Effector memory CD4-positive, alpha-beta T cell (primary cell): ENCODE measurements at places on chromosomes 7 and 10.

- no peak for DNase-seq
Observed at GRCh38 chr10:113129117-113129516, 179.1 kb downstream of the TCF7L2 start.

GRCh38 chr7:64691831-64692230 is 25.9 kb downstream of the ZNF107 start:
- DNase-seq, result no peak

DNA sequence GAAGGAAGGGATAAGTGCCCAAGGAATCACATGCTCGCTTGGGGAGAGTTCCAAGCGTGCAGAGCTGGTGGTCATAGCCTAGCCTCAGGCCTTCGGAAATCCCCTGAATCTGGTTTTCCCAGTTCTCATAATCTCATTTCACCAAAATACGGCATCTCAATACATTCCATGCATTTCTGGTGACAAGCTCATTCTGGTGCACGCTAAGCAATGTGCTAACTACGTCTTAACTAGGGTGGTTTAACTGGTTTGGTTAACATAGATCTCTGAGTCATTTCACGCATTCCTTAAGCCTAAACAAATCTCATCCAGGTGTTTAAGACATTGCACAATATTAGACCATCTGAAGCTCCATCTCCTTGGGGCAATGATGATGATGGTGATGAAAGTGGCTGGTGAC is 72.9 kb upstream of the STEAP1B start:
- no peak for DNase-seq

GRCh38 chr10:20215547-20216152 is 399.4 kb downstream of the PLXDC2 start:
- no peak for DNase-seq

DNA sequence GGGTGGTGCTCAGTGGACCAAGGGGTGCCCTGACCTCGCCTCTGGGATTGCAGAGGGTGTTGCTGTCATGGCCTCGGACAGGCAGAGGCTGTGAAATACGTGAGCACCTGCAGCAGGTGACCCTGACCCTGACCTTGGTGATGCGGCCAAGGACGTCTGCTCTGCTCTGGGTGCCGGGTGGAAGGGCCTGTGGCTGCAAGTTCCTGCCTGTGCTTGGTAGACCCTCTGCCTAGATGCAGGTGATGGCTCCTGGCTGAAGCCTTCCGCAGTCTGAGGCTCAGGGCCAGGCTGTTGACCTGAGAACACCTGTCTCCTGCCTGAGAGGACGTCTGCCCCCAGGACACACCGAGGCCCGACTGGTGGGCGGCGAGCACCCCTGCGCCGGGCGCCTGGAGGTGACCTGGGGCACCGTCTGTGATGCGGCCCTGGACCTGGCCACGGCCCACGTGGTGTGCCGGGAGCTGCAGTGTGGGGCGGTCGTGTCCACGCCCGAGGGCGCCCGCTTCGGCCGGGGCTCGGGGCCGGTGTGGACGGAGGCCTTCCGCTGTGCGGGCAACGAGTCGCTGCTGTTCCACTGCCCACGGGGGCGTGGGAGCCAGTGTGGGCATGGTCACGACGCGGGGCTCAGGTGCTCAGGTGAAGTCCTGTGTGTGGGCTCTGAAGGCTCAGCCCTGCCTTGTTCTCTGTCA is 4.4 kb downstream of the SCART1 start:
- DNase-seq, result no peak

DNA sequence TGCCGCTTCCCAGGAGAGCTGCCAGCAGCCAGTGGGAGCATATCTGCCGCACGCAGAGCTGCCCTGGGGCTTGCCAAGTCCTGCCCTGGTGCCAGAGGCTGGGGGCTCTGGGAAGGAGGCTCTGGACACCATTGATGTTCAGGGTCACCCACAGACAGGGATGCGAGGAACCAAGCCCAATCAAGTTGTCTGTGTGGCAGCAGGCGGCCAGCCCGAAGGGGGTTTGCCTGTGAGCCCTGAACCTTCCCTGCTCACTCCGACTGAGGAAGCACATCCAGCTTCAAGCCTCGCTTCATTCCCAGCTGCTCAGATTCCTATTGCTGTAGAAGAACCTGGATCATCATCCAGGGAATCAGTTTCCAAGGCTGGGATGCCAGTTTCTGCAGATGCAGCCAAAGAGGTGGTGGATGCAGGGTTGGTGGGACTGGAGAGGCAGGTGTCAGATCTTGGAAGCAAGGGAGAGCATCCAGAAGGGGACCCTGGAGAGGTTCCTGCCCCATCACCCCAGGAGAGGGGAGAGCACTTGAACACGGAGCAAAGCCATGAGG is 94.6 kb downstream of the TACC2 start:
- DNase-seq, result no peak

- no peak for DNase-seq
Observed at GRCh38 chr10:72238392-72239175, 22.5 kb upstream of the ASCC1 start.

DNA sequence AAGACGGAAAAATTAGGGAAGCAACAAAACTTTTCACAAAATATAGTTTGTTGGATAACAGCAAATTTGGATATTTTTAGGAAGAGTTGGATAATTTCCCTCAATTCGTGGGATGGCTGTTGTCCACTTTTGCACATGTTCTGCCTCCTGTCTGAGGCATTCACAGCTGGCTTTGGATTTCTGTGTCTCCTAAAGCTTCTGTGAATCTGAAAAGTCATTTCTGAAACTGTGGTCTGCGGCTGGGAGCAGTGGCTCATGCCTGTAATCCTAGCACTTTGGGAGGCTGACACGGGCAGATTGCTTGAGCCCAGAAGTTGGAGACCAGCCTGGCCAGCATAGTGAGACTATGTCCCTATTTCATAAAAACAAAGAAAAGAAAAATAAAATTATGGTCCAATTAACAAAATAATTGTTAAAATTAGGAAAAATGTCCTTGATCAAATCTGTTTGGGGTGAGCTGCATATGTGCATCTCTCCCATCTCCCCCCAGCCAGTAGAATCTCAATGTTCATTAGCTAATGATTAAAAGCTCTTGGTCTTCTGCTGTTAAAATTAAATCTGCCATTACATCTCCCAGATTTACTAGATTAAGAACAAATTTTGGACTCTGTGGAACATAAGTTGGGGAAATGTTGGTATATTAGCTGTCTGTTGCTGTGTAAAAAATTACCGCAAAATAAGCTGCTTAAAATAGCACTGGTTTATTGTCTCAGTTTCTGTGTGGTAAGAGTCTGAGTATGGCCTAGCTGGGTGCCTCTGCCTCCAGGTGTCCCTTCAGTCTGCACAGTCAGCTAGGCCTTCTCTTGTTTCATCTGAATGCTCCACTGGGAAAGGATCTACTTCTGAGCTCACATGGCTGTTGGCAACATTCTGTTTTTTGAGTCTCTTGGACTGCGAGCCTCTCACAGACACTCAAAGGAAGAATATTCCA is 332.0 kb upstream of the FZD1 start:
- no peak for DNase-seq

- DNase-seq, result no peak
Observed at GRCh38 chr7:148809856-148810255, 74.2 kb downstream of the EZH2 start.

- no peak for DNase-seq
Observed at GRCh38 chr7:136045181-136045580, 68.0 kb upstream of the MTPN start.

- no peak for DNase-seq
Observed at GRCh38 chr10:103761075-103761920, 94.1 kb downstream of the SH3PXD2A start.

DNA sequence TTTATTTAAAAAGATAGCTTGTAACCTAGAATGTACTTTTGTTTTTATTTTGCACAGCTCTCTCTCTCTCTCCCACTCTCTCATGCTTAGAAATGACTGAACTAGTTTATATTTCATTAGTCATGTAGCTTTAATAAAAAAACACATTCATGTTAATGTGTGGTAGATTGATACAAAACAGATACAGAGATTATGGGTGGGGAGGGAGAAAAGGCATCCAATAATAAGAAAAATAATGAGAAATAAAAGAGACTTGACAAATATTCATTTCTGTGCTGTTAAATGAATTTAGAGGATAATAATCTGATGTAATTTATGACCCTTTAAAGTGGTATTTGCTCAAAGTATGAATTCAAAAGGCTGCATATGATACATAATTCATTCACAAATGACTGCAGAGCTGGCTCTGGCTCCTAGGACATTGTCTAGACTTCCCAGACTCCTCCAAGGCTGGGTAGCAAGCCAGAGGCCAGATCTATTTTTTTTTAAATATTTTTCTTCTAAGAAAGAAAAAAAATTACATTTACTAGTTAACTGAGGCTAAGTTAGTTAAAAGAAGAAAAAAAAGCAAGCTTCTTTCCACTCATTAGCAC is 105.7 kb upstream of the DNAJB12 start:
- DNase-seq, result no peak

- DNase-seq, result no peak
Observed at GRCh38 chr10:95789902-95790301, 33.9 kb downstream of the ENTPD1 start.

- no peak for DNase-seq
Observed at GRCh38 chr7:139940866-139941265, 111.8 kb downstream of the TBXAS1 start.

GRCh38 chr7:49937608-49938007 is 155.4 kb downstream of the ZPBP start:
- DNase-seq, result no peak

- DNase-seq, result no peak
Observed at GRCh38 chr7:148218603-148219002, 372.0 kb upstream of the C7orf33 start.

- no peak for DNase-seq
Observed at GRCh38 chr10:107546986-107547385, 382.5 kb upstream of the SORCS1 start.

GRCh38 chr7:112296432-112296831 is 89.9 kb downstream of the ZNF277 start:
- no peak for DNase-seq

DNA sequence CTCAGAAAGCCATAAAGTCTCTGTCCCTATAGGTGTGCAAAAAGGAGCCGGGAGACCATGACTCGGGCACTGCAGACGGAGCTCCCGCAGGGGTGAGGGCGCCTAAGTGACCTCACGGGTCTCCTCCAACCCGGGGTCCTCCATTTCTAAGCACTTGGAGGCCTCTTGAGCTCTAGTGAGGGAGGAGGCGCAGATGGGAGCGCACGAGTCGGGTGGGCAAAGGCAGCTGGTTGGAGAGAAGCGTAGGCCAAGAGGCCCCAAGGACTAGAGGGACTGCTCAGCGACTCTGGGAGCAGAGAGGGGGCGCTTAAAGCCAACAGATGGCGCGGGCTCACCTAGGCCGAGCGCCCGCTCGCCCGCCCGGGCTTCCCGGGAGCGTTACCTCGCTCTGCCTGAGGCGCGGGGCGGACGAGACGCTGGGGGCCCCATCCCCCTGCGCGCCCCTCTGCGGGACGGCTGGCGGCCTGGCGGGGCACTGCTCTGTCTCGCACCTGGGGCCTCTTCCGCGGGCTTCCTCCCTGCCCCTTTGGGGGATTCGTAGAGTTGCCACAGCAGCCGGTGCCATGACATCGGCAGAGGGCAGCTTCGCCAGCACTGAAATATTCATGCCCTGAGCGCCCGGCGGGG is 523 bp upstream of the CDH23 start:
- DNase-seq, result no peak

DNA sequence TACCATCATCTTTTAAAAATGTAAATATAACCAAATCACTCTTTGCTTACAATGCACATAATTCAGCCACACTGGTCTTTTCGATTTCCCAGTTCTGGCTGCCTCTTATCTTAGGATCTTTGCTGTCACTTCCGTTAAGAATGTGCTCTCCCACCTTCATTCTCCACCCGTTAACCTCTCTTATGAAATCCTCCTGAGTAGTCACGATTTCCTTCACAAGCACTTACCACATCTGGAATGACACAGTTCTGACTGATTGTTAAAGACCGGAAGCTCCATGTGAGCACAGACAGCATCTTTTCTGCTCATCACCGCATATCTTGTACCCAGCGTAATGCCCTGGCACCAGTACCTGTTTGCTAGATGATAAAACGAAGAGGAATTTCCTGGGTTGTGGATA is 84.3 kb downstream of the CUL2 start:
- no peak for DNase-seq

GRCh38 chr10:127193125-127193524 is 3.3 kb downstream of the INSYN2A start:
- DNase-seq, result no peak

DNA sequence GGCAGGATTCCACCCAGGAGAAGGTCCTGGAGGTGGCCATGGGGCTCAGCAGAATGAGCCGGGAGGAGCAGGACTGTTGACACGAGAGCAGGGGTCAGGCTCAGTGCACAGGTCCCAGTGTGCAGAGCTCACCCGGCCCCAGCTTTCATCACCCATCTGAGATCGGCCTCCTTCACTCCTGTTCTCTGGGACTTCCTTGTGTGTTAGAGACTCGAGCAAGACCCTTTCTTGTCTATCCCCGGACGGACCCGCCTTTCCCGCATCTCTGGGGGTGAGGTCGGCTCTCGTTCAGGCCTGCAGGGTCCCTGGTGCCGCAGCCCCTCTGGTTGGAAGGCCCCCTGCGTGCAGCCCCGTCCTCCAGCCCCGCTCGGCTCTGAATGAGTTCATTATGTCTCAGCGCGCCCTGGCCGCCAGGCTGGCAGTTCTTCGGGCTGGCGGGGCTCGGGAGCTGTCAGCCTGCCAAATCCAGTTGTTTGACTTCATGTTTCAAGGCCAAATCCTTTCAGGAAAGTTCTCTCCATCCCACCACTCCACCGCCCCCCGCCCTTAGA is 127.9 kb downstream of the LHPP start:
- no peak for DNase-seq

GRCh38 chr10:91558473-91558872 is 74.4 kb downstream of the PPP1R3C start:
- DNase-seq, result no peak

DNA sequence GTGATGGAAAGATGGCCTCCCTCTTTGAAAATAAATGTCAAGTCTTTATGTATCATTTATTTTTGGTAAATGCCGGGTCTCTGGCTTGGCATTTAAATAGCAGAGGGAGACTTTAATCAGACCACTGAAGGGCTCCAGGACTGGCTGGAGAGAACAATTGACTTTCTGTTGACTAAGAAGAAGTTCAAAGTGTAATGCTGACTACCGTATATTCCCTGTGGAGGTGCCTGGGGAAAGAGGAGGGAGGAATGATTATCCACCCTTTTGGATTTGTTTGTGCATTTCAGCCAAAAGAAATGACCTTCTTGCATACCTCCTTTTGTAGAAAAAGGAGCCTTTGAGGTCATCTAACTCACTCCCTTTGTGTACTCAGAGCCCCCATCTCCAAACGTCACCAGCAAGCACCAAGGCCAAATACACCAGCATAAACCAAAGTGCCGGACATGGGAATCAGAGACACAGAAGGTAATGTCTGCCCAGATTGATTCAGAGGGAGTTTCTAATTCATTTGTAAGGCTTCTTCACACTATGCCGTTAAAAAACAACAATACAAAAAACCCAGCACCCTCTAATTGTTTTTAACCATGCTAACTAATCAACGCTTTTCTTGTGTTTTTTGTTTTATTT is 75.2 kb downstream of the PRLHR start:
- no peak for DNase-seq

DNA sequence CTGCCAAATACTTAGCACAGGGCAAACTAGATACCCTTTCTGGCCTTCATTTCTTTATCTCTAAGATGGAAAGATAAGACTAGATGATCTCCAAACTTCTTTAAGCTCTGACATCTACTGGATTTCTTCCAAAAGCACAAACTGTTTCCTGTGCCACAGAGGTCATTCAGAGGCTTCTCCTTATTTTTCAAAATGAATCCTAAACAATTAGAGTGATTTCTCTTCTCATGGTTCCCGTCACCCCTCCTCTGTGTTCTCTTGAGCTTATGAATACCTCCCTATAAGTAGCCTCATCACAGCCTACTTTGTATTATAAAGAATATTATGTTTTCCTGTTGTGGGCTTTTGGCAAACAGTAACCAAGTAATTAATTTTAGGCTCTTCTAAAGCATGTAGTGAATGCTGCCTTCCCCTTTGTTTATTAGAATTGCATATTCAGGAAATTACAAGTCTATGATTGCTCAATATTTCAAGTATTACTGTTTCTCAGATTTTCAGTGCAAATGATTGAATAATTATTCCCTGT is 179.5 kb downstream of the REEP3 start:
- no peak for DNase-seq
